Right kidney (tissue), 9 donors: ENCODE measurements at places on chromosomes 5 and 9.

DNA sequence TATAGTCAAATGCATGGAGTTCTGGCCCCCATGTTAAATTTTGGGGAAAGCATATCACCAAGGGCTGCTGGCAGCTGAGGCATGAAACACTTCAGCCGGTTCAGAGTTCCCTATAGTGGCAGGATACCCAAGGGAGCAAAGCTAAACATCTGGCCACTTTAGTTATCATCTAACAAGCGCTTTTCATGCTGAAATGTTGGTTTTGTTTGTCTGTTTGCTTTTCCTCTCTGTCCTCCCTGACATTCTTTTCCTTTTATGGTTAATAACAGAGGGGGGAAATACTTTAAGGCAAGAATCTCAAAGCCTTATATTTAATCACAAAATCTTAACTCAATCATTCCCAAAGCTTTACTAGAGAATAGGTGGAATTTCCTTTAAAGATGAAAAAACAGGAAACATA is 11.9 kb downstream of the APBA1 start:
- DNase-seq: no peak

GRCh38 chr5:39668980-39669379 is 244.2 kb upstream of the DAB2 start:
- DNase-seq: no peak

DNA sequence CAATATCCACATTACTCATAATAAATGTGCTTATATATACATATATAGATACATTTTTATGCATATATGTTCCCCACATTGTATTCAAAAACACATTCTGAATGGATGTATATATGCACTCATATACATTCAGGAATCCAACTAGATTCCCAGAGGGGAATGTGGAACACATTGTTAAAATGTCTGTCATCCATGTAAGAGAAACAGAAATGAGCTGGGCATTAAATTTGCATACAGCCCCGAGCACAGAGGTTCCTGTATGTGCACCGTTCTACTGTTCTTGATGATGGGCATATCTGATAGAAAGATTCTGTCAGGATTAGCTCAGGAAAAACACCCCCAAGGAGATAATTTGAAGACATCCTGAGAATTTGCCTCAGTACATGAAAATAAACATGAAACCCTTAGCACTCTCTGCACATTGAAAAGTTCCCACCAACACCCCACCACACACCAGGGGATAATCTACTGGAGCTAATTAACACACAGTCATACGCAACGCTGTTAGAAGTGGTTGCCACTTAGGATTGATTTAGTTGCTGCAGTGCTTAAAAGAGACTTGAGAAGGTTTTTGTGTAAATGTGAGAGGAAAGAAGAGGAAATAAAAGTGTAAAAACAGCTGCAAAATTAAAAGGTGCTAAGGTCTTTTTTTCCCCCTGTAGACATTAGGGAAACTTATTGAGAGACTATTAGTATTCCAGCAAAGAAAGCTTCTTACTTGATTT is 223.3 kb downstream of the SLF1 start:
- no peak for DNase-seq

DNA sequence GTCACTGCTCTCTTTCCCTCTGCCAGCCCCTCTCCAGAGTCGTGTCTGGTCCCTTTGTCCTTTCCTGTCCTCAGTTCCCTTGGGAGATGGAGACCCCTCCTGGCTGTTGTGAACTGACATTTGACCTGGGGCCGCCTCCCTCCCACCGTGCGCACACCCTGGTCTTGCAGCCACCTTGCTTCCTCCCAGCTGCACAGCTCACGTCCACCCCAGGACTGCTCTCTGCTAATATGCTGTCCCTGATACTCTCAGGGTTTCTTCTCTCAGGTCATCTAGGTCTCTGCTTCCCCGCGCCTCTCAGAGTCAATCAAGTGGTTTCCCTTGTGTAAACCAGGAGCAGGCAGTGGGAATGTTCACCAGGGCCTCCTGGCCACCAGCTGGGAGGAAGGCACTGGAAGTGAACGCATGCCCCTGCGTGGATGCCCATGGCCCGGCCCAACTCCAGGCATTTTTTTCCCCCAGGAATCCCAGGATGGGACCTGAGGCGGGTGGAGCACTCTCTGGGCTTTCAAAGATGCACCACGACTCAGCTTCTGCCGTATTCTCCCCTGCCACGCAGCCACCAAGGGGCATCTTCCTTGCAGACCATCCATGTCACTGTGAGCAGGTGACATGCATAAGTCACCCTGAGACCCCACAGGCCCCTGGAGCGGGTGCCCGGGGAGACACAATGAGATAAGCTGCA is 142.4 kb downstream of the OLFM1 start:
- no peak for DNase-seq

DNA sequence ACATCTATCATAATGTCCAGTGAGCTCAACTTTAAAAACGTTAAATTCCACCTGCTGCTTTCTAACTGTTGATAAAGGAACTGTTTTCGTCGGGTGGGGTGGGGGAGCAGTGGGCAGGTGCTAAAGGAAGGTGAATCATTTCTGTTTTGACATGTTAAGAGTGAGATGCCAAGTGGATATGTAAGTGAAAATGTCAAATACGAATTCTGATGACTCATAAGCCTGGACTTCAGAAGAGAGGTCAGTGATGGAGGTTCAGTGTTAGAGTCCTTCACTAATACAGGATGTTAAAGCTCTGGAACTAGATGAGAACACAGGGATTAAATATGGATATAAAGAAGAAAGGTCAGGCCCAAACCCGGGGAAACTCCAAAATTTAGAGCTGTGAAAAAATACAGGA is 617.9 kb upstream of the CTNND2 start:
- DNase-seq: no peak

- DNase-seq: no peak
Observed at GRCh38 chr5:102823441-102823874, 68.4 kb downstream of the PAM start.

DNA sequence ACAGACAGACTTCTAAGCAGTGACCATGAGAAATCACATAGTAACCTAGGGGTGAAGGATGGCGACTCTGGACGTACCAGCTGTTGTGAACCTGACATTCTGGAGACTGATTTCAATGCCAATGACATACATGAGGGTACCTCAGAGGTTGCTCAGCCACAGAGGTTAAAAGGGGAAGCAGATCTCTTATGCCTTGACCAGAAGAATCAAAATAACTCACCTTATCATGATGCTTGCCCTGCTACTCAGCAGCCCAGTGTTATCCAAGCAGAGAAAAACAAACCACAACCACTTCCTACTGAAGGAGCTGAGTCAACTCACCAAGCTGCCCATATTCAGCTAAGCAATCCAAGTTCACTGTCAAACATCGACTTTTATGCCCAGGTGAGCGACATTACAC is 38.0 kb upstream of the CCDC152 start:
- DNase-seq: no peak

- DNase-seq: peak; percentile 73
Observed at GRCh38 chr5:132825033-132825833, 5.2 kb downstream of the SHROOM1 start.

- DNase-seq: peak; percentile 51
Observed at GRCh38 chr5:113678924-113679575, 165.6 kb downstream of the YTHDC2 start.

DNA sequence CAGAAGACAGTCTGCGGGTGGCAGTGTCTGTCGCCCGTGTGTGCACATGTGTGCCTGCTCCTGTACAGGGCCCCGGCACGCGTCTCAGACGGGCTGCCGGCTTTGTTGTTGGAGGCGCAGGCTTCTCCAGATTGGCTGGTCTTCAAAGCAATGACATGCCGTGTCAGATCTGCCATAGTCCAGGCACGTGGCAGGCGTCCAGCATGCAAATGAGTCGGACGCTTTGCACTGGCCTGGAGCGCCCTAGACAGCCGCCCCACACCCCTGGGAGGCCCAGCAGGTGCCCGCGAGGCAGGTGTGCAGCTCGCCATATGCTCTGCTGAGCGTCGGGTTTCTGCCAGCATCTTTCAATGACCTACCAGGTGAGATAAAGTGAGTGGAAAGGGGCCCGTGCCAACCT is 71.5 kb downstream of the GADD45G start:
- DNase-seq: no peak

DNA sequence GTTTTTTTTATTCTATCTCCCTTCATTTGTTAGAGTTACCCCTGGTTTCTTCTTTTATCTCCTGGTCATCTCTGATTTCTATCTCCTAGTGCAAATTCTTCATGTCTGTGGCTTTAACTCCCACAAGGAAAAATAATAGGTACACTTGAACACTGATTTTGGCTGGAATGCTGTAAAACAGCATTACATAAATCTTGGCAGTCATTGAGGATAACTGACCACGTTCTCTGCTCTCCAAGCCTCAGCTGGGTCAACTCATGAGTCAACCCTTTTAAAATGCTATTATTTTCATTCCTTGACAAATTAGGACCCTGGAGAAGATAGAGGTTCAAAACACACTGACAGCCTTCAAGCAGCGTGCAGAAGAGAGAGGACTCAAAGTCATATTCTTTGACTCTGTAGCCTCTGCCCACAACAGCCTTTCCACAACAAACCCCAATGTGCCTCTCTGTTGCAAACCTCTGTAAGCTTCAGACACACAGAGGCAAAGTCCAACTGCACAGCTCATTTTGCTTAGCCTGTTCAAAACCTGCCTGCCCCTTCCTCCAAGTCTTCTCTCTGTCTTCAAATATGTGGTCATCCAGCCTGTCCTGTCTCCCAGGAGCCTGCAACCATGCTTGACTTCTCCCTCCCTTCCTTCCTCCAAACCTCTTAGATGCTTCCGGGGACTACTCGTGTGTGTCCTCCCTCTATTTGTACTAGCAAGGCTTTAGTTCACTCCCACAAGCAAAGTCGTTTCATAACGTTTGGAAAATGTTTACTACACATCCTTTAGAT is 398.4 kb downstream of the MED10 start:
- DNase-seq: peak; percentile 23

DNA sequence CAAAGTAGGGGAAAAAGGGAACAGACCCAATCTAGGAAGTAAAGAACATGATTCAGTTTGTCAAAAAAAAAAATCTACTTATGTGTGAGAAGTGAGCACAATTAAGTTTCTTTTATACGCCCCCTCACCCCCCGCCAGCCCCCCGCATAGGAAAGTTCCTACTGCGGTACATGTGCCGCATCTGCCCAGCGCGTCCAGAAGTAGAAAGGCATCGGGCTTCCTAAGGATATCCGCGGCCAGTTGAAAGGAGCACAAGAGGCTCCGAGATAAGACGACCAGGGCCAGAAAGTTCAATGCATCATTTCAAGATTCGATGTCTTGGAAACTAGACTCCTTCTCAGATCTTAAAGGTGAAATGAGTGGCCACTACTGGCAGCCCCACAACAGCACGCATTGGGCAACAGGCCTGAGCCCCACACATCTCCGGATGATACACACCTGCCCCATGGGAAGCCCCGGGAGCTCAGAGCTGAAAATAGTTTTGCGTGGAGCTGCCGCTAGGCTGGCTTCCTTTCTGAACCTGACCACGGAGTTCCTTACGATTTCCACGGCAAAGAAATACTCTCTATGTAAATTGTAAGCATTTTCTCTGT is 203.9 kb downstream of the RAB3C start:
- DNase-seq: no peak

- DNase-seq: no peak
Observed at GRCh38 chr5:64765804-64766504, 2.5 kb downstream of the SREK1IP1 start.

GRCh38 chr9:136499071-136499934 is 16.5 kb upstream of the SEC16A start:
- no peak for DNase-seq

GRCh38 chr5:50564079-50564478 is 102.4 kb upstream of the PARP8 start:
- no peak for DNase-seq

DNA sequence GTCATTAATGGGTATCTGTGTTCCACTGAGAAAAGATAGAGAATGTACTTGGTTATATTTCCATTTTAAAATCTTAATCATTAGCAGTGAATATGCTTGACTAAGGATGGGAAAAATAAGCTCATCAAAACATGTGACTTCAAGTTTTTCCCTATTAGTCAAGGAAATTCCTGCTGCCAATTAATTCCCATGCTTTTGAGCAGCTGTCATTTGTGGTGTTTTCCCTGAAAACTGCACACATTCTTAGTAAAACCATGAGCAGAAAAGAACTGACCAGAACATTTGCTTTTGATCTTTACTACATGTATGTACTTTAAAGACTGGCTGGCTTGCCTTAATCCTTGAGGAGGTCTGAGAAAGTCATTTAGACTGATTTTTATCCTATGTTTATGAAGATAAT is 75.2 kb downstream of the AOPEP start:
- no peak for DNase-seq

- DNase-seq: no peak
Observed at GRCh38 chr5:11540112-11540511, 364.1 kb downstream of the CTNND2 start.

- no peak for DNase-seq
Observed at GRCh38 chr9:69963803-69964202, 79.8 kb upstream of the MAMDC2 start.

DNA sequence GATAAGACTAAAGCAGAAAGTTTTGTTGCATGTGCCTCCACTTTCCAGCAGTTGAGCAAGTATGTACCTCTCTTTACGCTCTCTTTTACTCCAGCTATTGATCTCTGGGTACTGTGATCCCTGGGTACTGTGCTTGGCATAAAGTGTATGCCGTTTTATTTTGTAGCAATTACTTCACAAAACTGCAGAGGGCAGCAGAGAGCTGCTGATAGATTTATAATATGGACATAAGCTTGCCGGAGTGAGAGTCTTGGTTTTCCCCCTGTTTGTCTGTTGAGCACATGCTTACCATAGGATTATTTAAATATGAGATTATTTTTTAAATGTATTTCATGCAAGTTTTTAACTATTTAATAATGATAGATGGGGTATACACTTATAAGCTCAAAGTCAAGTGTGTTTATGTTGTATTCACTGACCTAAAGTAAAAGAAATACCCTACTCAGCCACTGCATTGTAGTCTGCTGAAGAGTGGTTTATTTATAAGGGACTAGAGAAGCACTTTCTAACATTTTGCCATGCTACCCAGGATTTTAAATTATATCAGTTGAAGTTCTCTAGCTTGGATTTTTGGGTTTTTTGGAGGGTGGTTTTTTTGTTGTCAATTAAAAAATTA is 13.0 kb downstream of the TTC1 start:
- DNase-seq: no peak

GRCh38 chr9:95007226-95007869 is 280.8 kb downstream of the AOPEP start:
- peak; percentile 65 for DNase-seq

DNA sequence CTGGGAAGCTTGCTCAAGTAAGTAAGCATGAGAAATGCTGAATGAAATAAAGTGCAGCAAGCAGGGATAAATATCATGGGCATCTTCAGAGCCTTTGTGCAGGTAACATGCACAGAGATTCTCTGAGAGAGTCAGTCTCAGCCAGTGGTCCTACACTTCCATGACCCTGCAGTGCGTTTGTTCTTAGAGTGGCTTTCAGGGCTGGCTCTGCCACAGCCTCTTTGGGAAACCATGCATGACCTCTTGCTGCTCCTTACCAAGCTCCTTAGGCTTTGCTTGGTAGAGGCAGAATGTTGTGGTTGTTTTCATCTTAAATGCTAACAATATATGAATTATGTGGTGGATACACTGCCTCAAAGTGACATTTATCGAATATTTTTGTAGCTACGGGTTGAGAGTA is 5.4 kb downstream of the SYK start:
- no peak for DNase-seq

- no peak for DNase-seq
Observed at GRCh38 chr5:135678640-135679268, 100.0 kb upstream of the CXCL14 start.

- DNase-seq: no peak
Observed at GRCh38 chr9:20786807-20787206, 102.7 kb downstream of the FOCAD start.
